Stimulated activated CD8-positive, alpha-beta memory T cell treated with anti-CD3 and anti-CD28 coated beads, Interleukin-2, amount 100 ng/mL, for 1 hour (primary cell): ENCODE measurements at places on chromosomes 6 and 20.

DNA sequence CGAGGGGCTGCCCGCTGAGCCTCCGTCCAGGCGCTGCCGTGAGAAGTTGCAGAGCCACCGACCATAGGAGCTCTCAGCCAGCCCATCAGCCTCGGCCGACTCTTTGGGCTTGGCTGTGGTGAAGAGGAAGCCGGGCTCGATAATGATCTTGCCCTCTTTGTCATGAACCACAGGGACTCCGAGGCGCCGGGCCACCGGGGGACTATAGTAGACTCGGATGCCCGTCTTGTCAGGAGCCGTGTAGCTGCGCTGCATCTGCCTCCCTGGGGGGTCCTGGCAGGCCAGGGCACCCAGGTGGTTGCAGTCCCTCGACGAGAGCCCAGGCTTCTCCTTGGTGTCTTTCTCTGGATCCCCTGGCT lies 20.5 kb upstream of the DSN1 start:
- no peak for DNase-seq

- DNase-seq, result no peak
These were observed at the start of gene ADGB for GRCh38 chr6:146598772-146599405. TSS of gene ADGB (plus strand) at chr6:146598972. CDS start at chr6:146599041, 69 bp downstream.

GRCh38 chr6:107819964-107820337 lies 4.2 kb downstream of the SCML4 start:
- DNase-seq, result no peak

DNA sequence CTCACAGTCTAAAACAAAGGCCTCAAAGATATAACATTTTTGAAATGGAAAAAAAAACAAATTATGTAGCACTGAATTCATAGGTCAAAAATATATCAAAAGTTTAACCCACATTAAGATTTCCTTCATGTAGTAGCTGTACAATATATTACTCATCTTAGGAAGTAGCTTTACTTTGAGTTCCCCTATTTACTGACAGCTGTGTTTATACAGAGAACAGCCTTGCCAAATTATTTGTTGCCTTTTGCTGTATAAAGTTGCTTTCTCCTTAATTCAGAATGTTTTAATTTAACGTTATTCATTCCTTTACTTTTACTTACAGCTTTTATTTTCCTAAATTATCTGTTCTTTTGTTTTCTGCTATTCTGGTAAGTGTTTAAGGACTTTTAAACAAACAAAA lies 181.0 kb downstream of the COL12A1 start:
- DNase-seq, result no peak

DNA sequence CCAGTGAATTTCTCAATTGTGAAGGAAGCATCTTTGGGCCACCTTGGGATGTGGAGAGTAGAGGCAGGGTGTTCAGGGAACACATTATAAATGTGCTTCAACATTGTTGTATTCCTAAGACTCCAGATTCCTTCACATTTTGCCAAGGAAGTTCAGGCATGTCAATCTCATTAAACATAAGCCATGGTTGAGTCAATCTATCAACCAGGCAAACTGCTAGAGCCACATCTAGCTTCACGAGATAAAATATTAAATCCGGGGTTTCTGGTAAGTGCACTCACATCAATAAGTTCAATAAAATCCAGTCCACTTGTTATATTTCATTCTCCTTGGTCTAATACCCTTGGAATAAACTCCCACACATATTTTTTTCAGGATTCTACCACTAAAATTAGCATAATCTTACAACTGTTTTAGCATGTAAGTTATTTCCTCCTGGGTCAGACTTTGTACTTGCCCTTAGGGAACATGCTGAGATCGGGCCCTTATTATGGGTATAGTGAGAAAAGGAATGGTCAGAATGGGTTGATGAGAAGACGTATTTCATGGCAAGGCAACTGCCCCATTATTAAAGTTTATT lies 93.6 kb downstream of the ADTRP start:
- DNase-seq, result no peak

GRCh38 chr6:27111743-27112142 lies 135.8 kb upstream of the PRSS16 start:
- no peak for DNase-seq

- DNase-seq, result no peak
These were observed 53.4 kb upstream of the TPD52L1 start for GRCh38 chr6:125100074-125100652.

GRCh38 chr6:141540207-141540606 lies 592.5 kb upstream of the GJE1 start:
- no peak for DNase-seq

- DNase-seq, result no peak
These were observed 219.2 kb downstream of the ATXN1 start for GRCh38 chr6:16542070-16542469.

DNA sequence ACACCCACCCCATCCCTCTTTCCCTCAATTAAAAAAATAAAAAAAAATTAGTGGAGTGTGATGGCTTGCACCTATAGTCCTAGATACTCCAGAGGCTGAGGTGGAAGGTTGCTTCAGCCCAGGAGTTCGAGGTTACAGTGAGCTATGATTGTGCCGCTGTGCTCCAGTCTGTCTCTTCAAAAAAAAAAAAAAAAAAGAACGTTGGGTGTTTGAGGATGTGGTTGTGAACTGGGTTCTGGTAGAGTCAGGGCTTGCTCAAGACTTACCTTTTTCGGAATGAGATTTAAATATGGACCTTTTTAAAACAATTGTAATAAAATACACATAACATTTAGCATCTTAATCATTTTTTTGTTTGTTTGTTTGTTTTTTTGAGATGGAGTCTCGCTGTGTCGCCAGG lies 211.9 kb downstream of the OR2B2 start:
- no peak for DNase-seq

GRCh38 chr20:32437391-32438074 lies 79.4 kb downstream of the ASXL1 start:
- no peak for DNase-seq
